ENCODE measurements at places on chromosomes 1 and 21.

DNA sequence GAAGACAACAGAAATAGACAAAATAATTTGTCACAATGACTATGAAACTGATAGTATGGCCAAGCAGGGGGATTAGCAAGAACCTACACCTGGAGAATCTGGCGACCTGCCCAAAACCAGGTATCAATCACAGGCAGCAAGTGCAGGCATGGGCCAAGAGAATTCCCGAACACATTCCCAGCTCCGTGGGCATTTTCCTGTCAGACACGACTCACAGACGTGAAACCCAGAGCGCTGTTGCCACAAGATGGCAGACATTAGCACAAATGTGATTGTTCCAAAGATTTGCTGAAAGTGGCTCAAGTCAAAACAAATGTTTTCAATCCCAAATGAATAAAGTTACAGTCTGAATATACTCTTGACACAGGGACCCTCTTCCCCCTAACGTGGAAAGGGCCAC is 36.8 kb downstream of the HLCS start:
- DNase-seq, result no peak

- DNase-seq, result no peak
Observed at GRCh38 chr1:41639332-41639936, 155.0 kb upstream of the EDN2 start.

- no peak for DNase-seq
Observed at GRCh38 chr1:245939756-245940345, 567.2 kb downstream of the SMYD3 start.

- DNase-seq, result no peak
Observed at GRCh38 chr1:156112276-156113137, 2.0 kb upstream of the LMNA start.

DNA sequence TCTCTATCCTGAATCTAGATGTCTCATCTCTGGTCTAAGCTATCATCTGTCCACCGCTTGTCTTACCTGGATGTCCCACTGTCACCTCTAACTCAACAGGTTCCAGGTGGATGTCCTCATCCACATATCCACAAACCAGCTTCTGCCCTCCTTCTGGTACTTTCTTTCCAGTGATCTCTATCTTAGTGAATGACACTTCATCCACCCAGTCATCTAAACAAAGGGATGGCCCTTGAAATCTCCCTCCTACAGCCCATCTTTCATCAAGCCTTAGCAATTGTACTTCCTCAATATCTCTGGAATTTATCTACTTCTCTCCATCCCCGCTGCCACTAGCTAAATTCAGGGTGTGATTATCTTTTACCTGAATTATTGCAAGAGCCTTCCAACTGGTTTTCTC is 33.9 kb upstream of the SERBP1 start:
- DNase-seq, result no peak

DNA sequence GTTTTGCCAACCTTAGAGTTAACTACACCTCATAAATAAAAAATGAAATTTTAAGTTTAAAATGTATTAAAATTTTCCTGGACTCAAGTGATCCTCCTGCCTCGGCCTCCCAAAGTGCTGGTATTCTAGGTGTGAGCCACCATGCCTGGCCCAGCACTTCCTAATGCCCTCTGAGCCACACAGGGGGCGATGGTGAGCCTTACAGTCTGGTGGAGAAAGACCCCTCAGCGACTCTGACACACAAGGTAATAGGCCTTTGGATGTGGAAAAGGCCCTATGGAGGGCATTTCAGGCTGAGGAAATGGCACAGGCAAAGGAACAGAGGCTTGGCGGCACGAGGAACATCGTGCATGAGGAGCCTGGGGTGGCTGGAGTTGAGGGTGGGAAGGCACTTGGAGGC is 6.7 kb downstream of the CITED4 start:
- no peak for DNase-seq

- DNase-seq, result no peak
Observed at GRCh38 chr1:157833145-157833544, 8.5 kb downstream of the CD5L start.

DNA sequence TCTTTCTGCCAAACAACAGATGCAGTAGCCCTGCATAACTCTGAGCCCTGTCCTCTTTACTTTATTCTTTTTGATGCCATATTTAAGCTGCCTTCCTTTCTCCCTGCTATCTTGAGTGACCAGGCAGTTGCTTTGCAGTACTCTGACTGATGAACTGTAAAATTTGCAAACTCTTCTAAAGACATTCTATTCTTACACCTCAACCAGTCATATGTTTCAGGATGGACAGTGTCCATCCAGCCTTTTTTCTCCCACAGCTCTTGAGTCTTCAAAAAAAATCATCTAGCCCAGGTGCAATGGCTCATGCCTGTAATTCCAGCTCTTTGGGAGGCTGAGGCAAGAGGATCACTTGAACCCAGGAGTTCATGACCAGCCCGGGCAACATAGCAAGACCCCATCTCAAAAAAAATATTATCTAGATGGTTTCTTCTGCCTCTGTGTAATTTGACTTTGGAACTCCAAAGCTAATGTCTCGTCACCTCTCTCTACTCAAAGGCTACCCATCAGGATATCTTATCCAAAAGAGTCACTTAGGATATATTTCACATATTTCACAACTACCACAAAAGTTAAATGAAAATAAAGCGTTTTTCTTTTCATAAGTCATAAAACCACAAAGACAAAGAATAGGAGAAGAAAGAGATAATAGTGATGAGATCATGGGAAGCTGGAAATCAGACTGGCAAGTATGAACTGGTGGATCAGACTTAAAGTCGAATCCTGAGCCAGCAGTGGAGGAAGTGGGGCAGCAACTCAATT is 54.6 kb upstream of the IPO9 start:
- no peak for DNase-seq

- DNase-seq, result no peak
Observed at GRCh38 chr1:67836769-67837168, 3.5 kb upstream of the GNG12 start.

GRCh38 chr1:12596007-12596821 is 21.8 kb downstream of the DHRS3 start:
- DNase-seq, result no peak

GRCh38 chr1:24414775-24415333 is 748 bp upstream of the NIPAL3 start:
- no peak for DNase-seq

DNA sequence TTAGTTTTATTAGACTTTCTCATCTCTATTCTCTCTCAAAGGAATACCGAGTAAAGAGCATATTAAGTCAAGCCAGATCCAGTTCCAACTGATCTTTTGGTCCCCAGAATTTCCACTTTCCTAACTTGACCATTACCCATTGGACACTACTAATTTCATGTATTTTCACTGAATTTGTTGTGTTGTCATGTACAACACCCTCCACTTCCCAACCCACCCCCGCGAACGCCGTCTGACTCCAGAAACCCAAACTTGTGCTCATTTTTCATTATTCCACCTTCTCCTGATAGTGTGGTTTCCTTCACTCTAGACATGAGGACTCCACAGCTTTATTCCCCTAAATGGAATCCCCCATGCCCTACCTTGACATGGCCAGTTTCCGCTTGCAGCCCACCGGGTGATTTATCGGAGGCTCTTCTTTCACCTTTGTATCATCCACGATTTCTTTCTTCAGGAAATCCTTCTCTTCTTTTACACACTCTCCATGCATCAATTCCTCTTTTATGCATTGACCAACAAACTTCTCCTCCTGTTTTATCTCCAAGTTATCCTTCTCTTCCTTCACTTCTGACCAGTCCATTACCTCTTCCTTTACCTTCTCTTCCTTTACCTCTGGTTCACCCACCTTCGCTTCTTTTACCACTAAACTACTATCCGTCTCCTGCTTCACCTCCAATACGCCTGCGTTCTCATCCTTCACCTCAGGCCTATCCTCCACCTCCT is 805 bp downstream of the ZNHIT6 start:
- DNase-seq, result no peak

DNA sequence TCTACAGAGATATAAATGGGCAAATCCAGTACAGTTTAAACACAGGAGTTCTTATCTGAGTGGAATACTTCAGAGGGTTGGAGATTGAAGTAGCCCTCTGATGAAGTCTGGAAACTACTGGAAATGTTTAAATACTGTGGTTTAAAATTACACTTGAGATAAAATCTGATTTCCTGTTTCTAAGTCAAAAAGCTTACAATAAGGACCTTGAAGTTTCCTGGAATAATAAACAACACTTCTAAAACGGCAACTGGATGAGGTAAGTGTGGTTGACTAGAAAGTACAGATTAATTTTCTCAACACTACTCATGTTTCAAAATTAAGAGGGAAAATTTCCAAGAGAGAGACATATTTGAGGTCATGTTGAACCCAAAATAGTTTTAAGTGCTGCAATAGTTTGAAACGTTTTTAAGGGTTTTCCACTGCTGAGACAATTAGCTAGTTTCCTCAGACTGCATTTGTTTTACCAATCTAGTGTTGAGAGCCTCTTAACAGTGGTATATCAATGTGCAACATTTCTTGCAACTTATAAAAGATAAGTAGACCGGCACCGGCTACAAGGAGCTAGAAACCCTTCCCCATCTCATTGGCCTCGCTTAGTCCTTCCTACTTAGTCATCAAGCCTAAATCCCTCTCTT is 27.4 kb downstream of the KCNA3 start:
- no peak for DNase-seq

DNA sequence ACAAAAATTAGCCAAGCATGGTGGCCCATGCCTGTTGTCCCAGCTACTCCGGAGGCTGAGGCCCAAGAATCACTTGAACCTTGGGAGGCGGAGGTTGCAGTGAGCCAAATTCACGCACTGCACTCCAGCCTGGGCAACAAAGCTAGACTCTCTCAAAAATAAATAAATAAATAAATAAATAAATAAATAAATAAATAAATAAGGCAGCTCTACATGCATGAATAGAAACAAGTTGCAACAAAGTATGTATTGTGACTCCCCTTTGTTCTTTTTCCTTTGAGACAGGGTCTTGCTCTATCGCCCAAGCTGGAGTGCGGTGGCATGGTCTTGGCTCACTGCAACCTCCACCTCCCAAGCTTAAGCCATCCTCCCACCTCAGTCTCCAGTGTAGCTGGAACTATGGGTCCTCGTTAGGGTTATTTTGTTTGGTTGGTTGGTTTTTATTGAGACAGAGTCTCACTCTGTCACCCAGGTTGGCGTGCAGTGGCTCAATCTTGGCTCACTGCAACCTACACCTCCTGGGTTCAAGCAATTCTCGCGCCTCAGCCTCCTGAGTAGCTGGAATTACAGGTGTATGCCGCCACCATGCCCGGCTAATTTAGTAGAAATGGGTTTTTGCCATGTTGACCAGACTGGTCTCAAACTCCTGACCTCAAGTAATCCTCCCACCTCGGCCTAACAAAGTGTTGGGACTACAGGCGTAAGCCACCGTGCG is 8.0 kb downstream of the USP48 start:
- DNase-seq, result no peak

All from NCI-H1436 treated with DMSO at 0.1 percent for 48 hours (cell line).